ENCODE measurements at places on chromosomes 4 and X.

DNA sequence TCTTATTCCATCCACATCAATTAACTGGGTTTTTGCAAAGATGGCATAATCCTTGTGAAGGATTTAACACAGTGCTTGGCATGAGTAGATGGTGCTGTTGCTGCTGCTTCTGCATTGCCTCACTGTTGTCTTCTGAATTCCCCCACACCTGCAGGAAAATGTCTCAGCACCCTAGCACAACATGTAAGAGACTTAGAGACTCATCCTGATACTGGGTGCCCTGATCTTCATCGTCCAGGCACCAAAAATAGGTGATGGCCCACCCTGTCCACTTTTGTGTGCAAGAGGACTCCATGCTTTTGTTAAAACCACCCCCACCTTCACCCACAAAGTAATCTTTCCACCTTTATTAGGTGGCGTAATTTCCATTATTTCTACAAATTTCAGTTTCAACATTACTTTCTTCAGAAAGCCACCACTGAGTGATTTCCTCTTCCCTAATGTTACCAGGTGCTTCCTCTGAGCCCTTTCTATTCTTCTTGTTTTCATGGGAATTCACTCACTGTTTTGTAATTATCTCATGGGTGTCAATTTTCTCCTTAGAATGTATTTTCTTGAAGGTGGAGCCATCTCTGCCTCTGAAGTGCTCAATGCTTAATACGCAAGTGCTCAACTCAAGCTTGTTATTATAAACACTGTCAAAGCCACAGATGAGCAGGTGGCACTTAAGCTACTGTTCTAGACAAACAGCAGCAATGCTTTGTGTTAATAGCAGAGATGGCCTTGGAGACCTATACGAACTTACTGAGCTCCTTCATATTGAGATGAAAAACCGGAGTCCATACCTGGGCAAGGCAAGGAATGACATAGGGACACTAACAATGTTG lies 89.5 kb downstream of the HS3ST1 start:
- DNase-seq = no peak

DNA sequence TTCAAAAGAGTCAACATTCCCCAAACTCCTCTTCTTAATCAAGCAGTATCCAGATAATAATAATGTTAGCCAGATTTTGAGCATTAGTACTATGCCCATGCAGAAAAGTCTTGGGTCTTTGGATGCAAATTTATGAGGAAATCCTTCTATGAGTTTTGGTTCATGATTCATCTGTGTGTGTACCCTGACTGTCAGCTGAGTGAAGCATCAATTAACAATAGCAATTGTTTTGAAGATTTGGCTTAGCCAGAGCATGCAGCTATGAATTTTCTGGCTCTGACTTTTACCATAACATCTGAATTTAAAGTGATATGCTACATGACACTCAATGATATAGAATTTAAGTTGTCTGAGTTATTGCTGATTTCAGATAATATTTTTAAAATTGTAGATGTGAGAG lies 145.8 kb downstream of the KLHL4 start:
- DNase-seq = peak; percentile 28

- DNase-seq = no peak
Observed at GRCh38 chr4:115515772-115516171, 402.4 kb upstream of the NDST4 start.

DNA sequence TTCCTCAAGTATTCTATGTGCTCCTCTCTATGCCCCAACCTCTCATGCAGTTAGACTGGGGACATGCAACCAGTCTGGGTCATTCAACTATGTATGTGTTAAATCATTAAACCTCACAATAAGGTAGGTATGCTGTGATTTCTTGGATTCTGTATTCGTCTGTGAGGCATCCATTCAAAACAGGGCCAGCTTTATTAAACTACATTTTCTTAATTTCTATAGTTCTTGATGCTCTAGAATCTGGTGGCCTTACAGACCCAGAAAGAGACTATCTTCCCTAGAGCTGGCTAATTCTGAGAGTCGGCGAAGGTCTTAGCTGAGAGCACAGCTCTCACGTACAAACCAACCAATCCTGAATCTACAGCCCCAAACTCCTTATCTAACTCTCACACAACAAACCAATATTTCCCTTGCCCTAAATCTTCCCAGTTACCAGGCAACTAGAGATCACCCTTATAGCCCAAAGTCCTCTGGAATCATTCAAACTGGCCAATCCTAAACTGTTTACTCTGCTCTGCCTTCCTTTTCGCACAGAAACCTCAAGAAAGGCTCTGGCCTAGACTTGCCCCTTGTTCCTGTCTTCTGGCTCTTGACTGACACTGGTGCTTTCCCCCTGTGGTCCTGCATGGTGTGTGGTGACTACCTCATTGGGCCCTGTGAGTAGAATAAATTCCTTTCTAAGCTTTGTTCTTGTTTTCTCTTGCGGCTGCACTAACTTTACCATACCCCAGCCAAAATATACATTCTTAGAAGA lies 203.5 kb upstream of the TET2 start:
- DNase-seq = no peak

- no peak for DNase-seq
Observed at GRCh38 chr4:40227284-40227683, 30.5 kb downstream of the RHOH start.

- DNase-seq = no peak
Observed at GRCh38 chr4:80134936-80135701, 62.1 kb upstream of the ANTXR2 start.

Data from putamen (tissue), 1 donor.